Stimulated activated CD4-positive, alpha-beta T cell treated with anti-CD3 and anti-CD28 coated beads, Interleukin-2, amount 100 ng/mL, for 48 hours (primary cell): ENCODE measurements at places on chromosomes 7 and 10.
A peak's percentile ranks its signal among the peaks of the same experiment; 100 is the strongest.

DNA sequence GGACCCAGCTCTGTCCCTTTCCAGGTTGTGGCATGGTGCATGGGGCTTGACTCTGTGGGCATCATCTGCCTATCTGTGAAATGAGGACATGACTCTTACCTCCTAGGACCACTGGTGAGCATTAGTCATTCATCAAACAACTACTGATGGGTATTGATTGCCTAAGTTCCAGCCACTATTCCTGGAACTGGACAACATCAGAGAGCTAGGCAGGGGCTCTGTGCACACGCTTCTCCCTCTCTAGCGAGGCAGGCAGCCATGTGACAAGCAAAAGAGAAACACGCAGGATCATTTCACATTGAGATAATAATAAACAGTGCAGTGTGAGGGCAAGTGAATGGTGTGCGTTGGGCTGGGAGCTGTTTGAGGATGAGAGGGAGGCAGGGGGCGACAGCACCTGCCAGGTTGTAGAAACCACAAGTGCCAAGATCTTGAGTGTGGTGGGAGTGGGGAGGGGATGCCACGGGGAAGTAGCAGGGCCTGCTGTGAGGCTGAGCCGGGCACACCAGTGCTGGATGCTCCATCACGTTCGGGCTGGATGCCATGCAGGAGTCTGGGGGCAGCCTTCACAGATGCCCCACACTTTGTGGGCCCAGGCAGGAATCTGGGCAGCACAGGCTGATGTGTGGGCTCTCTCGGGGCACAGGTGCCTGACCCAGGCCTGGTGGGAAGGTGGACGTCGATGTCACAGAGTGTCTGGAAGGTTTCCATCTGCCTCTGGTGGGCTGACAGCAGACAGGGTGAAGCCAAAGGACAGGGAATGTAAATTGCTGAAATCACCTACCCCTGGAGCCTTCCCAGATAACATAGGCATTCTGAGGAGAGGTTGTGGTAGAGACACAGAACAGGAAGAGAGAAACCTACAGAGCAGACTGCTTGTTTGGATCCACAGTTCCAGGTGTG is 405.5 kb downstream of the RPS24 start:
- no peak for DNase-seq

GRCh38 chr7:4681886-4682620 is at the start of gene FOXK1:
TSS of gene FOXK1 (plus strand) at chr7:4682295. CDS start at chr7:4682309, 14 bp downstream.
- peak; percentile 82 for DNase-seq

- no peak for DNase-seq
These were observed 148.4 kb downstream of the CPEB3 start for GRCh38 chr10:92142512-92142911.

GRCh38 chr10:4725917-4726606 is 99.9 kb upstream of the AKR1E2 start:
- no peak for DNase-seq

DNA sequence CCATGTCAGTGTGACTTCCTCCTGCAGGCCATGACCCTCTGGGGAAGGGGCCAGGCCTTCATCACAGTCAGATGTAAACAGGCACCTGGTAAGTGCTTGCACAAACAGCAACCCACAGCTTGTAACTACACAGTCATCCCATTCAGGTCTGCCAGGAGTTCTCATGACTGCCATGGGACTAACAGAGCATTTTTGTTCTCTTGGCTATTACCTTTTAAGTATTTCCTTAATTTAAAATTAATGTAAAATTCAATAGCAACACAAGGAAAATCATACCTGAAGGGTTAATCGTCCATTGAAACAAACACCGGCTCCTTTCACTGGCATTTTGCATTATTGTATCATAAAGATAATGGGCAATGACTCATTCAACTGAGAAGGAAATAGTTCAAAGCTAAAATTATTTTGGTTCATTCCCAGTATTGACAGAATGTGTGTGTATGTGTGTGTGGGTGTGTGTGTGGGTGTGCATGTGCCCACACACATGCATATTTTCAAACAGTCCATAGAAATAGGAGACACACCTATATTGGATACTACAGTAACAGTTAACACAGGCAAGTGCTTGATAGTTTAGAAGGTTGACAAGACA is 307.9 kb downstream of the WDR11 start:
- DNase-seq, result no peak
